ENCODE measurements at places on chromosomes 6 and 20.

DNA sequence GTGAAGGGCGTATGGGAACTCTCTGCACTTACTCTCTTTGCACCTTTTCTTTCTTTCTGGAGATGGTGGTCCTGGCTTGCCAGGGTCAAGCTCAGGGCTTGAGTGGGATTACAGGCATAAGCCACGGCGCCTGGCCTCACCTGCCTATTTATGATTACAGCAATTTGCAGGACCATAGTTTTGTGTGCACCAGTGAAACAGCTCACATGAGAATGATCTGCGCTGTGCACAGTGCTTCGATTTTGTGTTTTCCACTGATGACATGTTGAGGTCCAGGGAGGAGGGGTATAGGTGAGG is 40.3 kb downstream of the RBM38 start:
- no peak for DNase-seq

DNA sequence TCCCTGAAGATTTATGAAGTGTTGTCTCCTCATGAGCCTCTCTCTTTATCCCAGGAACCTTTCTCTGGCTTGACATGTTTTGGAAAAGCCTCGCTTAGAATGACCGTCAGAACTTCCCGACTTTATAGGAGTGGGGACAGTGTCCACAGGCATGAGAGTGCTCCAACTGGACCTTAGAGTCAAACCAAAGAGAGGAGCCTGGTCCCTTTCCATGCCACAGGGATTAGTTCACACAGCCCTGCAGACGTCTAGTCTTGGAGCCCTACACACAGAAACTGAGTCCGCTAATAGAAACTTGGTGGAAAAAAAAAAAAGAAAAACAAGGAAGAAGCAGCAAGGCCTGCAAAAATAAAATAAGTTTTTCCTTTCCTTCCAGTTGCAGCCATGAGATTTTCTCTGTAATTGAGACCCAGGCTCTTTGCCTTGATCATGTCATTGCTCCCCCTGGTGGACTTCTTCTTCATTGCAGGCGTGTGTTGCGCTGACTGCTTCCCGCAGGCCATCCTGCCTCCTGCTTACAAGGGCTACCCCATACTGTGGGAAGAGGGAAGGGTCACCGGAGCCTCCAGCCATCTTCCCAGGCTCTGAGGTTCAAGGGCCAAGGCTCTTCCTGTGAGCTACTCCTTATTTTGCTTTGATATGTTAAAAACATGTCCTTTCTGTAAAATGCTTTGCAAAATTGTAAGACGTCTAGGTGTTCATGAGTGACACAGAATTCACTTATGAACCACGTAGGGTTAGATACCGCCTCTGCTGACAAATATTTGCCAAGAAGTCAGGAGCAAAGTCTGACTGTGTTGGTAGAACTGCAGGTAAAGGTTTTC is 201.0 kb downstream of the UST start:
- DNase-seq, result peak; percentile 63

- no peak for DNase-seq
Observed at GRCh38 chr20:52754366-52754765, 217.8 kb upstream of the TSHZ2 start.

DNA sequence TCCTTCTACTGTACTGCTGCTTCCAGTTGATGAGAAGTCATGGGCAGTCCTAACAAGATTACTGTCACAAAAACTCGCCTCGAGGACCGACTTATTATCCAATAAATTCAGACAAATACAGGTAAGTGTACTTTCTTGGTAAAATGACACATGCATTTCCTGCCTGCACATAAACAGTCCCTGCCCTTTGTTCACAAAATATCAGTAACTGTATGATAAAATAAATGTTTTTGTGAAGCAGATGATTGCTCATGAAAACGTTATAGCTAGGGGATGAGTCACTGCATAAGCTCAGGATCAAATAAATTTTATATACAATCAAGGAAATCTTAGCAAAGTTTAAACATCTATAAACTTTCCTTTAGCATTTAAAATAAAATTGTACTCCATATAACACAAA is 164.5 kb upstream of the RIPOR2 start:
- DNase-seq, result no peak

DNA sequence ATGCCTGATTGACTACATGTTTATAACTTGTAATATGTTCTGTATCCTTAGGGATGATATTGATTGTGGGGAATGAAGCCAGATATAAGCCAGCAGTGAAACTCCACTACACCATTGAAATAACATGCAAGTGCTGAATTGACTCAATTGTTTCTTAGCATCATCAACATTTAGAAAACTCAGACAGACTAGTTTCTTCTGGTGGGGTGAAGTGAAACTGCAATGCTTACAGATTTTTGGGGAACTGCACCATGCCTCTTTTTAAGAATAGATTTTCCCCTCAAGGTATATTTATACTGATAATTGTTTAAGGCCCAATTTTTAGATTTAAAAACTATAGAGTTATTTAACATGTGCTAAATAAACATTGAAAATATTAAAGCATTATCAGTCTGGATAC is 1044.6 kb upstream of the EYS start:
- DNase-seq, result no peak

DNA sequence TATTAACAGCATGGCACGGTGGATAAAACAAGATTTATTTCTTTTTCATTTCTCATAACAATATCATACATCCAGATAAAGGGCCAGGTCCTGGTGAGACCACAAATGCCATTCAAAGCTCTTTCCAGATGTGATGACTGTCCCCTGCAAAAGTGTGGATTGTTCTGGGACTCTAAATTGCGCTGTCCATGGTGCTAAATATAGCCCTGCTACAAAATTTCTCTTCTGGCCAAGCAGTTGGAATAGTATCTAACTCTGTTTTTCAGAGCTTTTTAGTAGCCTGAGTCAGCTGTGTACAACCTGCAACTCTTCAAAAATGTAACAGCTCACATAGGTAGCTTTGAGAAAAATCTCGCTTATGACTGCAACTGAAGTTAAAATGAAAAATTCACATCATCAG is 115.8 kb downstream of the MANEA start:
- DNase-seq, result no peak

GRCh38 chr6:123352279-123352678 is 284.5 kb downstream of the TRDN start:
- DNase-seq, result no peak

DNA sequence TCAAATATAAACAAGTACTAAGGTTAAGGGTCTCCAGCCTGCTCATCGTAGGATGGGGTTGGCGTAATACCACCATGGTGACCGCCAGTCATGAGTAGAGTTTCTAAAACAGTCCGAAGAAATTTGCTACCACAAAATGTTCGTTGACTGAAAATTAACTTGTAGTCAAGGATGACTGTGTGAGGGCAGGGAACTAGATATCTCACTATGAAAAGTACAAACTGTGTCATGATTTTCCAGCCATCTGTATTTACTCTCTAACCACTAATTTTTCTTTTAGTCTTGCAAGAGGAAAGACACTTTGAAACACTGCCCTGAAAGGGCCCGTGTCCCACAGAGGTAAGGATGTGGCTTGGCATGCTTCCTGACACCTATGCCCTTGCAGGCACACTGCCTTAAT is 99.7 kb downstream of the IRF4 start:
- DNase-seq, result no peak

GRCh38 chr6:124869416-124869815 is 92.8 kb upstream of the RNF217 start:
- DNase-seq, result no peak

DNA sequence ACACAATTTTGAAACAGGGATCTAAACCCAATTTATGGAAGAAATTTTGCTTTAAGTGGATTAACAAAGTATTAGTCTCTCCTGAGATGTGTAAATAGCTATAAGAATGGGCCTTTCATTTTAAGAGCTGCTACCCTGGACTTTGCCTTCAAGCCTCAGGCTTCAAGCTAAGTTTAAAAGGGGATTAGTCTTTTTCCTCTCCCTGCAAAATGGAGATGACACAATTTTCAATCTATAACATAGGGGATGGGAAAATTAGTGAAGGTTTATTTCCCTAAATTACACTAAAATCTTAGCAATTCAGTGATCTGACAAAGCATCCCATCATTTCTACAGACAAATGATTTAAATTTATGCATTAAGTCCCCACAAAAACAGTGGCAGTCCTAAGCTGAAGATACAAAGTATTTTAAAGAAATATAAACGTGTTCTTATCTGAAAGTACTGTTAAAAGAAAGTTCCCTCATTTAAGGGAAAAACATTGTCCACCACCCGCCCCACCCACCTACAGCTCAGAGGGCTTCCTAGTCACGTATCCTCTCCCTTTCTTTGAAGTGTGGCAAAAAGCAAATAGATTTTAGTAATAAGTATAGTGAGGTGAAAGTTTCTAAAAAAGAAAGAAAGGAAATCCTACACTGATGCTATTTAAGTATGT is 14.5 kb downstream of the ARHGAP18 start:
- DNase-seq, result no peak

DNA sequence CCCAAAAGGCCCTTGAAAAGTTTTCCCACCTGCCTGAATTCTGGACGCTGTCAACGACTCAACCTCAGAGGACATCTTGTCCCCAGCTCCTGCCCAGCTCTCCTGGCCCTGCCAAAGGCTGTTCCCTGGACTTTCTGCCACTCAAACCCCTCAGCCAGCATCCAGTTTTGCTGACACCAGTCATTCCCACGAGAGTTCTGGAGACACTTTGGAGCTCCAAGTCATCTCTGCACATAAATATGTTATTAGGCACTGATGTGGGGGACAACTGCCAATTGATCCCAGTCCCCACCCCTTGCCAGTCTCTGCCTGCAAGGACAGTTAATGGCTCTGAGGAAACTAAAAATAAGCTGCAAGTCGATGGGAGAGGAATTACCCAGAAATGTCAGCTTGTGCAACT is 38.9 kb upstream of the KCNB1 start:
- DNase-seq, result no peak

DNA sequence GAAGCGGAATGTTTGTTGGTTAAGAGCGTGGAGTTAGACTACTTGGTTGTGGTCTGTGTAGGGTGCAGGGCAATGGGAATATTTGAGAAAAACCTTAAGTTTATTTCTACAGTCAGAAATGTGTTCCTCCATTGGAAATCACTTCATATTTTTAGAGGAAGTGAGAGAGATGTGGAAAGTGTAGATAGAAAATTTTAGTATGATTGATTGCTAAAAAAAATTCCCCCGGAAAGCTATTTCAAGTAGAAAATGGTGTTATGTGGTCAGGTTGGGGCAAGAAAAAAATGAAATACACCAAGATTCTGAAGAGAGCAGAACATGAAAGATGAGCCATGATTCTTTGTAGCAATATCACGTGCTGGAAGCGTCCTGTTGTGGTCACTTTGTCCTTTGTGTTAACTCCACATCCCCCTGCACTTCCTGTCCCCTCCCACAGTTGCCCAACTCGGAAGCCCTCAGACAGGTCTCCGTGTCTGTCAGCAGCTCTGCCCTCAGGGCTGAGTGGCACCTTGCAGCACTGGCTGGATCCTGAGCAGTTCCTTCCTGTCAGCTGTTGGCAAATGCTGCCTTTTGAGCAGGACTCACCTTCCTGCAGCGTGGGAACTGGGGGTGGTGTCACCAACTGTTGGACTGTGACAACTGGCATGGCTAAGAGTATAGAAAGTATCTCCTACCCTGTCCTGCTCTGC is 137.5 kb upstream of the SLC24A3 start:
- no peak for DNase-seq

DNA sequence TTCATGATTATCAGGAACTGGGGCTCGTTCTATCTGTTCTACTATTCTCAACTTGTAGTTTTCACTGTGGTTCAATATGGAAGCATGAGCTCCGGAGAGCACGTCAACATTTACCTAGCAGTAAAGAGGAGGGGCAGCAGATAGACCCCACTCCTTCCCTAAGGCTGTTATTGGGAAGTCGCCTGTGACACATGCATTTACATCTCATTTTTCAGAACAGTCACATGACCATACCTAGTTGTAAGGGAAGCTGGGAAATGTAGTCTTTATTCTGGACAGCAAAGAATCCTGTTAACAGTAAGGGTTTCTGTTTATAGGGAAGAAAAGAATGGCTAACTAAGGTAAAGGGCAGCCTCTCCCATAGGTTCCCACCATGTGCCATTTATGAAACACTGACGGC is 158.3 kb downstream of the ZFP64 start:
- peak; percentile 55 for DNase-seq

DNA sequence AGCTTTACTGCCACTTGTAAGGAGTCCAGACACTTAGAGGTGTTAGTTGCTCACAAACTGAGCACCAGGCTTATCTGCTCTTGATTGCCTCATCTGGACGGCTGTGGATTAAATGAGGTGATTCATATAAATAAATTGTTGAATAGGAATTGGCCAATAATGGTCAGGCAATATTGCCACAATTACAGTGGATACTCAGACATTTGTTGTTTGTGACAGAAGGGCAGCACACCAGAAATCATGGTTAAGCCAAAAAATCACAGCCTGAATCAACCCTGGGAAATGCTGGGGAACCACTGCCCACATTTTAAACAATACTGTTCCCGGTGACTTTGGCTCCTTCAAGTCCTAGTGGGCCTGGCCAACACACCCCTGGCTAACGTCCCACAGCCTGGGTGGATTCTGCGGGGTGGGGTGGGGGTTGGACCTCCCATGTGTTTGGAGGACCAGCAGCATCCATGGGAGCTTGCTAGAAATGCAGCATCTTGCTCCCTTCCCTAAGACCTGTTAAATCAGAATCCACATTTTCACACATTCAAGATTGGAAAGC is 29.5 kb upstream of the SPDEF start:
- no peak for DNase-seq

- peak; percentile 57 for DNase-seq
Observed at GRCh38 chr20:10848810-10849370, 175.1 kb upstream of the JAG1 start.

GRCh38 chr20:17287503-17287902 is 60.7 kb downstream of the PCSK2 start:
- DNase-seq, result no peak

- no peak for DNase-seq
Observed at GRCh38 chr6:137995371-137995770, 111.8 kb downstream of the PERP start.

DNA sequence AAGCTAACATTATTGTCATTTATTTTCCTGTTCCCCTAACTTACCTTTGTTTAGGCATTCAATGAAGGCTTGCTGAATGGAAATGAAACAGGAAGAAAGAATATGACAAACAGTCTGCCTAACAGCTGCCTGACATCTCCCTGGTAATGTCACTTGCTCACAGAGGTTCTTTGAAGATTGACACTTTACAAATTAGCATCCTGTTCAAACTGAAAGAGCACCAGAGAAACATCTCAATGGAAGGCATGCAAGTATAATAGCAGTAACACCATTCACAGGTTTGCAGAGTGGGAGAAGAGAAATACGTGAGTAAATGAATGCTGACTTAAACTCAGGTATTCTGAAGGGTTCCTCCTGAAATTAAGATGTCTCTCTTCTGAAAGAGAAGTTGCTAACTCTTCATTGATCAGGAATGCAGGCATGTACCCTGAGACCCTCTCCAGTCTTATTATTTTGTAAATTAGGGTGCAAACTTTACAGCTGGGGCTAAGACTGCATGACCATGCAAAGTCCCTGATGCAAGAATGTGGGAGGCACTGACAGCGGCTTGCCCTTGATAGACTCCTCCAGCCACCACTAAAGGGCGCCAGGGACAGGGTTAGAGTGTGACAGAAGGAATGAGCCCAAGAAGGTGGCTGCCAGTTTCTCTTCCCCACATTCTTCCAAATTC is 1.3 kb upstream of the SMLR1 start:
- no peak for DNase-seq

Measured in HTR-8/SVneo (cell line).